GM06990 (cell line): ENCODE measurements at places on chromosomes 12 and 14.

DNA sequence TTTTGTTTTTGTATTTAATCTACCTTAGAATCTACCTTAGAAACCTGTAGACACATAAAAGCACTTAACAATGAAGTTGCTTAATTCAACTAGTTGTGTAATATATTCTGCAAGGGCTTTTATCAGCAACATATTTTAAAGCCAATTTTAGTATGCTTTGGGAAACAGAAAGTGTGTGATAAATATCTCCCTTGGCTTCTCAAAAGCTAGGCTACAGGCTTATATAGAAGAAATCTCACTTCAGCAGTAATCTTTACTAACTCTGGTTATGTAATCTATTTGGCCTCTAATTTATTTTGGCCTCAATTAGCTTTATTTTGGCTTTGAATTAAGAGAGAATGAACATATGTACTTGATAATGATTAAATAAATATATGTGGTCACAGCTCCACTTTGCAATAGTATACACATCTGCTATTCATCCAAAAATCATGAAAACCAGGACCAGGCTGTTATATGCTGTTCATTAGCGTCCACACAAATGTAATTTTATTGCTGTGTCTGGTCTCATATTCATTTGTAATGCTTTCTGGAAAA is 37.2 kb downstream of the LRP6 start:
- DNase-seq, result no peak

- DNase-seq, result no peak
These were observed 18.5 kb downstream of the KRT7 start for GRCh38 chr12:52251367-52252051.

DNA sequence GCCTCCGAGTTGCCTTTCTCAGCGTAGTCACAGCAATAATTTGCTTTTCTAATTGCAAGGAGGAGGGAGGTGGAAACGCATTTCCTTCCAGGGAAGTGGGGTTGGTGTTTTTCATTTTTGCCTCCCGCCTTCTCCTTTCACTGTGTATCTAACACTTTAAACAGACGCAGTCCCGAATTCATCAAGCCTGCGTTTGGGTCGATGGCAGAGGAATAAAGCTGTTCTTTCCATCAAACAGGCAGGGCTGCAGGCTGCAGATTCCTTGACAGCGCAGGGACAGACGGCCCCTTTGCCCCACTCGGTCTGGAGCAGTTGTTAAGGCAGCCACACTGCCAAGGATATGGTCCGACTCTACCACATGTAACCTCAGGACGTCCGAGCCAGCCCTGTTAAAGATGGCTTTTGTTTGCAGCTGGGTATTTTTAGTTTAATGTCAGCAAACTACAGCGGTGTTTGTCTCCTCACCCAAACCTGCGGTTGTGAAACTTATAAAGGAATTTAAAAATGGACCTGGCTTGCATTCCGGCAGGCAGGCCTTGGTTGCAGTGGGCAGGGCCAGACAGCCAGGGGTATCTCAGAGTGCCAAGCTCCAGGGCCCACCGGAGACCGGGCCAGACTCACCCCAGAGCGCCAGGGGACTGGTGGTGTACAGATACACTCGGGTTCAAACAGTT is 2.1 kb downstream of the CHST11 start:
- DNase-seq, result peak; percentile 55

- DNase-seq, result no peak
These were observed 8.1 kb downstream of the ATP2A2 start for GRCh38 chr12:110289044-110289710.

DNA sequence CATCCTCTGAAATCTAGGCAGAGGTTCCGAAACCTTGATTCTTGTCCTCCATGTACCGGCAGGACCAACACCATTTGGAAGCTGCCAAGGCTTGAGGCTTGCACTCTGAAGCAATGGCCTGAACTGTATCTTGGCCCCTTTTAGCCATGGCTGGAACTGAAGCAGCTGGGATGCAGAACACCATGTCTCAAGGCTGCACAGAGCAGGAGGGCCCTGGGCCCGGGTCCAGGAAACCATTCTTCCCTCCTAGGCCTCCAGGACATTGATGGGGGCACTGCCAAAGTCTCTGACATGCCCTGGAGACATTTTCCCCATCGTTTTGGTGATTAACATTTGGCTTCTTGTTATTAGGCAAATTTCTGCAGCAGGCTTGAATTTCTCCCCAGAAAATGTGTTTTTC is 198.7 kb downstream of the EFCAB11 start:
- no peak for DNase-seq
